Upper lobe of left lung (tissue), 6 donors: ENCODE measurements at places on chromosomes 11 and 22. TPM values are rescaled to one million over a fixed set of nuclear protein-coding genes. Genes with fewer than 3 reads are reported as not detected.
A peak's percentile ranks its signal among the peaks of the same experiment; 100 is the strongest.

CARNS1 gene
- 0.84 TPM for total RNA-seq

HOATZ gene
- 59.0 TPM for total RNA-seq

PYGM gene
- total RNA-seq: 3.7 TPM

FGF19 gene
- total RNA-seq: 0.23 TPM

FAM227A gene
- 0.49 TPM for total RNA-seq

MMP8 gene
- total RNA-seq: 0.20 TPM

OR2D2 gene
- total RNA-seq: not detected

KCNK4 gene
- total RNA-seq: 0.17 TPM

SEPTIN3 gene
- 1.0 TPM for total RNA-seq

GRCh38 chr22:45019861-45020655 lies 10.3 kb upstream of the PHF21B start:
- H3K27me3 ChIP-seq: no peaks in the 10 kb centered on the region
- H3K36me3 ChIP-seq: no peaks in the 10 kb centered on the region
- no peak for DNase-seq
- H3K4me1 ChIP-seq: no peaks in the 10 kb centered on the region
- no peak overlapping the region for H3K4me3 ChIP-seq

- no peak for DNase-seq
- peak overlapping the region; percentile 32 for H3K27ac ChIP-seq
- H3K36me3 ChIP-seq: no peaks in the 10 kb centered on the region
- no peak overlapping the region for H3K4me3 ChIP-seq
- H3K4me1 ChIP-seq: peaks cover 20% of the 10 kb centered on the region
These were observed 83.3 kb upstream of the PICALM start for GRCh38 chr11:86152006-86152862.

DNA sequence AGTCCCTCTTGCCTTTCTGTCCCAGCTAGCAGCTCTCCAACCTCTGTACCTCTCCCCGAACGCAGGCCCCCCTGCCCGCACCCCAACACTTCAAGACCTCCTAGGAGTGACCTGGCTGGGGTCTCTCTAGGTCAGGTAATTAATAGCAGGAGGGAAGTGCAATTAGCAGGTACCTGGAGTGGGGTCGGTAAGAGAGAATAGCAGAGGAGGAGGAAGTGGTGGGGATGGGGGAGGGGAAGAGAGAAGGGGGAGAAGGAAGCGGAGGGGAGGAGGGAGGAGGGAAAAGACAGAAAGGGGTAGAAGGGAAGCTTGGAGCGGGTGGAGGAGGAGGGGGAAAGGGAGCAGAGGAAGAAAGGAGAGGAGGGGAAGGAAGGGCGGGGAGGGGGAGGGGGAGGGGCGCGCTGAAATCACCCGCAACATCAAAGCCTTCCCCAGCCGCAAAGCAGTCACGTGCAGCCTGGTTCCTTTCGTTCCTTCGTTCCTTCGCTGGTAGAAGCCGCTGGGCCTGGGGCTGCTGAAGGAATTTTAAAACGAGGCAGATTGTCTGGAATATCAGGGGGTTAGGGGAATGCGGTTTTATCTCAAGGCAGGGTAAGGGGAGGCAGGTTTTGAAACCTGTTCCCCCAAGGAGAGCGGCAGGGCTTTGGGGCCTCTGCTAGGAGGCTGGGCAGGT lies 29.3 kb upstream of the TCF20 start:
- no peak overlapping the region for H3K27ac ChIP-seq
- H3K36me3 ChIP-seq: no peaks in the 10 kb centered on the region
- peak overlapping the region; percentile 22 for H3K4me3 ChIP-seq
- peaks cover 19% of the 10 kb centered on the region for H3K4me1 ChIP-seq

- H3K4me1 ChIP-seq: peaks cover 11% of the 10 kb centered on the region
- H3K36me3 ChIP-seq: no peaks in the 10 kb centered on the region
- peak; percentile 88 for DNase-seq
- peak overlapping the region; percentile 71 for H3K27ac ChIP-seq
These were observed 1.5 kb downstream of the SLC43A1 start for GRCh38 chr11:57513911-57514537.

GRCh38 chr11:126698576-126698975 lies 302.0 kb downstream of the KIRREL3 start:
- H3K27me3 ChIP-seq: no peaks in the 10 kb centered on the region
- H3K4me3 ChIP-seq: no peak overlapping the region
- no peak overlapping the region for H3K27ac ChIP-seq
- H3K4me1 ChIP-seq: no peaks in the 10 kb centered on the region
- no peak for DNase-seq

DNA sequence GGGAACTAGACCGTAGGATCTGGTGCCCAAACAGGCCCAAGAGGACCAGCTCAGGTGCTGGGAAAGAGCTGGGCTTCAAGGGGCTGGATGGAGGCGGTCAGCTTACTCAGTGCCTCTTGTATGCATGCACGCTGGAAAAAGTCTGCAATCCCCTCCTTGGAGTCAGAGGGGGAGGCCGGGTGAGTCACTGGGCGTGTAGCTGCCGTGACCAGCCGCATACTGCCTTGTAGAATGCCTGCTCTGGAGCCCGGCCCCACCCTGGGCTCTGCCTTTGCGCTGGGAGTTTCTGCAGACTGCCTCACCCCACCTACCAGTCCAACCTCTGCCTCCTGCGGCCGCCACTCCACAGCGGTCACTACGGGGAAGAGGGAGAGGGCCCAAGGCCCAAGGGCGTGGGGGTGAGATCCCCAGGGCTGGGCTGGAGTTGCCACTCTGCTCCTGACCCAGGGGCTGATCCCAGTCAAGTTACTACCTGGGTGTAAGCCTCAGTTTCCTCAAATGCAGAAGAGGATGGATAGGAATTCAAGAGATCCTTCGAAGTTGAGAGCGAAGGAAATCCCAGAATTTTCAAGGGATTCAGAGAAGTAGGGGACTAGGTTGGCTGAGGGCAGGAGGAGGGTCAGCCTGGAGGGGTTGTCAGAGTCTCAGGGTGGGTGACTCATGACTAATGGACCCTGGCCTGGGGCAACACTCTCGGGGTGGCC lies 4.2 kb downstream of the MRGPRF start:
- no peak overlapping the region for H3K4me3 ChIP-seq
- H3K27ac ChIP-seq: peak overlapping the region; percentile 68
- H3K27me3 ChIP-seq: peaks cover 4% of the 10 kb centered on the region
- H3K36me3 ChIP-seq: no peaks in the 10 kb centered on the region
- H3K4me1 ChIP-seq: peaks cover 30% of the 10 kb centered on the region

DNA sequence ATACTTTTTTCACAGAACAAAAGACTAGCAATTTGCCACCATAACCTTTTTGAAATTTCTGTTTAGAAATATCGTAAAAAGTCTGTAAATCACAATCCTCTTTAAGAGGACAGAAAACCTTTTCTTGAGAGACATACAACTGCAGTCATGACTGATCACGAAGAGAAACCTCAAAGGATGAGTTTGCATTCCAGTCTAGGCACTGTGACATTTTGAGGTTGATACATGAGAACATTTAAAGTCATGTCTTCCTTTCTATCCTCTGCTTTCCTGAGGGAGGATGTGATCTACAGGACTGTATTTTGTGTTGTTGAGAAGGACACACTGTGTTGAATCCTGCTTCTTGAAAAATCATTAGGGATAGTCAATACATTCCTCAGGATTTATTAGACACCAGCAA lies 476.7 kb upstream of the CCDC179 start:
- no peak overlapping the region for H3K4me3 ChIP-seq
- H3K4me1 ChIP-seq: no peaks in the 10 kb centered on the region
- H3K36me3 ChIP-seq: no peaks in the 10 kb centered on the region
- H3K27me3 ChIP-seq: no peaks in the 10 kb centered on the region
- DNase-seq: no peak
- H3K27ac ChIP-seq: no peak overlapping the region

DNA sequence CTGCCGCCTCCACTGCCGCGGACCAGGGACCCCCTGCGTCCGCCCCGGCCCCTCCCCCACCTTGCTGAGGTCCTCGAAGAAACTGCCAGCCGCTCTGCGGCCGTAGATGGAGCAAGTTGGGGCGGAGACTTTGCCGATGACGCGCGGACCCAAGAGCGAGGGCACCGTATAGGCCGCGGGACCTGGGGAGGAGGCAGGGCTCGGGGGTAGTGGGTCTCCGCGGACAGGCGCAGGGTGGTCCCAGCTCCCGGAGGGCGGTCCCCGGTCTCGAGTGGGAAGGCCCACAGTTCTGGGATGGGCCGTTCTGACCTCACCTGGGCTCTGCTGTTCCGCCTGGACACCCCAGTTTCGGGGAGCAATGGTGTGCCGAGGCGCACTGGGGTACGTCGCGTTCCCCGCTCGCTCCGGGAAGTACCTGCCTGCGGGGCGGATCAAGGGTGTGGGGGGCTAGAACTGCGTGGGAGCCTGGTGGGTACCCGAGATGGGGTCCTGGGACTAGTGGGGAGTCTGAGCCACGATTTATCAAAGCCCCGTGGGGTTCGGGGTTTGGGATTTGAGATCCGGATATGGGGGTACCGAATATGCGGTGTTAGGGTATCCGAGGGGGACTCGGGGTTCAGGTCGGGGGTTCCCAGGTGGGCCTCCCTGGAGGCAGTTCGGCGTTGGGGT lies 1.2 kb upstream of the TYMP start:
- H3K27me3 ChIP-seq: no peaks in the 10 kb centered on the region
- peaks cover 56% of the 10 kb centered on the region for H3K4me1 ChIP-seq
- DNase-seq: peak; percentile 95

GRCh38 chr11:69670158-69670845 lies 4.9 kb downstream of the LTO1 start:
- no peak overlapping the region for H3K27ac ChIP-seq
- DNase-seq: peak; percentile 79
- H3K4me1 ChIP-seq: peaks cover 25% of the 10 kb centered on the region
- H3K4me3 ChIP-seq: no peak overlapping the region
- H3K27me3 ChIP-seq: no peaks in the 10 kb centered on the region

DNA sequence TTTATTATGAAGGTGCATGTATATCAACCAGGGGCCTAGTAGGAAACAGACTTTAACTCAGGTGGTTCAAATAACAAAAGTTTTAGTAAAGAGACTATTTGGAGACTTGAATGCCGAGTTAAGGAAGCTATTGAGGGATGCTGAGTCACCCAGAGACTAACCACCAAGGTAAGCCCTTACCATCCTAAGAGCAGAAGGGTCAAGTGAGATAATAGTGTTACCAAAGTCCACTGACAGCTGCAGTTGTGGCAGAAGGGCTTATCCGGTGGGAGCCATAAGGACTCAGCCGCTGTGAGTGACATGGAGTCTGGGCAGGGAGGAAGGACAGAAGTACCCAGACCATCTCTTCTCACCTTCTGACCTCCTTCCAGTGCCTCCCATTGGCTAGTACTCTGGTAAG lies 134.0 kb downstream of the INSC start:
- H3K36me3 ChIP-seq: no peaks in the 10 kb centered on the region
- no peak overlapping the region for H3K27ac ChIP-seq
- no peak overlapping the region for H3K4me3 ChIP-seq
- no peaks in the 10 kb centered on the region for H3K27me3 ChIP-seq
- no peaks in the 10 kb centered on the region for H3K4me1 ChIP-seq

GRCh38 chr11:12544986-12545775 lies 129.0 kb upstream of the TEAD1 start:
- no peak overlapping the region for H3K27ac ChIP-seq
- no peaks in the 10 kb centered on the region for H3K36me3 ChIP-seq
- no peaks in the 10 kb centered on the region for H3K27me3 ChIP-seq
- no peaks in the 10 kb centered on the region for H3K4me1 ChIP-seq
- DNase-seq: no peak

GRCh38 chr11:76237000-76237649 lies 30.8 kb upstream of the WNT11 start:
- H3K27me3 ChIP-seq: no peaks in the 10 kb centered on the region
- H3K4me3 ChIP-seq: no peak overlapping the region
- H3K4me1 ChIP-seq: peaks cover 10% of the 10 kb centered on the region
- peak; percentile 41 for DNase-seq

GRCh38 chr11:6458352-6459098 lies 15.2 kb downstream of the TRIM3 start:
- DNase-seq: no peak
- H3K4me1 ChIP-seq: no peaks in the 10 kb centered on the region
- peaks cover 49% of the 10 kb centered on the region for H3K36me3 ChIP-seq
- no peaks in the 10 kb centered on the region for H3K27me3 ChIP-seq
- no peak overlapping the region for H3K4me3 ChIP-seq
- H3K27ac ChIP-seq: no peak overlapping the region

DNA sequence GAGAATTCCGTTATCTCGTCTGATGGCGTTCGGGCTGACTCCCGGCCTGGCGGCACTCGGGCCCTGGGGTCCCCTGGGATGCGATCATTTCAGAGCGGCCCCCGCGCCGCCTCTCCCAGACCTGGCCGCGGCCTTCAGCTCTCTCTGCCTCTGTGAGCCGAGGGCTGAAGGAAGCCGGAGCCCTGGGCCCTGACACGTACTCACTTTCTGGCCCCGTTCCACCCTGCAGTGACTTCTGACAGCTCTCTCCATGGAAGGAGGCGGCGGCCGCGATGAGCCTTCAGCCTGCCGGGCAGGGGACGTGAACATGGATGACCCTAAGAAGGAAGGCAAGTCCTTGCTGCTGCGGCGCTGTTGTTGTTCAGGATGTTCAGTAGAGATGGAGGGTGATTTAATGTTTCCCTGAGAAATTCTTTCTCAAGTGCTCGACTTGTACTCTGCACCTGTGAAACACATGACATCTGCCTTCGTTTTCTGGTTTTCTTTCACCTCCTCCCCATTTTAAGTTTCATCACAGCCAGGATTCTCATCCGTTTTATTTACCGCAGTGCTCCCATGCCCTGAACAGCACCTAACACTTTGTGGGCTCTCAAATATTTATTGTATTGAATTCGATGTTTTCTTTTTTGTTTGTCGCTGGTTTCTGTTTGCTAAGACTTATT lies 612 bp downstream of the GTSE1 start:
- no peak for DNase-seq
- H3K27me3 ChIP-seq: no peaks in the 10 kb centered on the region
- H3K36me3 ChIP-seq: peaks cover 10% of the 10 kb centered on the region
- H3K27ac ChIP-seq: no peak overlapping the region

GRCh38 chr11:42253156-42253555 lies 793.7 kb upstream of the LRRC4C start:
- no peak overlapping the region for H3K4me3 ChIP-seq
- no peaks in the 10 kb centered on the region for H3K27me3 ChIP-seq
- H3K27ac ChIP-seq: no peak overlapping the region
- no peaks in the 10 kb centered on the region for H3K36me3 ChIP-seq
- no peaks in the 10 kb centered on the region for H3K4me1 ChIP-seq

- no peaks in the 10 kb centered on the region for H3K36me3 ChIP-seq
- DNase-seq: no peak
- H3K4me3 ChIP-seq: no peak overlapping the region
- H3K4me1 ChIP-seq: peaks cover 2% of the 10 kb centered on the region
- H3K27me3 ChIP-seq: no peaks in the 10 kb centered on the region
- H3K27ac ChIP-seq: no peak overlapping the region
These were observed 192.8 kb downstream of the ETS1 start for GRCh38 chr11:128394431-128395089.
